ENCODE measurements at places on chromosomes 7 and 10.

DNA sequence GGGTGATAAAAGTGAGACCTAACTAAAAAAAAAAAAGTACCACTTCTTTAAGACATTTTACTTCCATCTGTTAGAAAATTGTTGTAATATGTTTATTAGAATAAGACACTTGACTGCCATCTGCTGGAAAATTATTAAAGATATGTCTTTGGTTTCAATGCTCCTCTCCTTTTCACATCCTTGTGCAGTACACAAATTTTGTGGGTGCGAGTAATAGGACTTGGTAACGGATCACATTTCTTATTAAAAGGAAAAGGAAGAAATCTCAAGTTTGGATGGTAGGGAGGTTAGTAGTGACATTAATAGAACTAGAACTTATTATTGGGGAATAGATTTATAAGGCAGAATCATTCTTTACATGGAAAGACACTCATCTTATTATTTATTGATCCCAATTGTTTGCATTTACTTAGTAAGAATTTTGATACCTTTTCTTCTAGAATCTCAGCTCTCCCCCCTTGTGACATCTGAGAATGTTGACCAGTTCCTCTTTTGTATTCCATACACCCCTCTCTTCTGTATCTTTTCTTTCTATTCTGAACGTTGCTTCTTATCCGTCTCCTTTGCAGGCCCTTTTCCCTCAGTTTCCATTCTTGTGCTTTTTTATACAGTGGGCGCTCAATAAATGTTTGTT lies 43.0 kb upstream of the RPA3 start:
- DNase-seq = peak; percentile 54

DNA sequence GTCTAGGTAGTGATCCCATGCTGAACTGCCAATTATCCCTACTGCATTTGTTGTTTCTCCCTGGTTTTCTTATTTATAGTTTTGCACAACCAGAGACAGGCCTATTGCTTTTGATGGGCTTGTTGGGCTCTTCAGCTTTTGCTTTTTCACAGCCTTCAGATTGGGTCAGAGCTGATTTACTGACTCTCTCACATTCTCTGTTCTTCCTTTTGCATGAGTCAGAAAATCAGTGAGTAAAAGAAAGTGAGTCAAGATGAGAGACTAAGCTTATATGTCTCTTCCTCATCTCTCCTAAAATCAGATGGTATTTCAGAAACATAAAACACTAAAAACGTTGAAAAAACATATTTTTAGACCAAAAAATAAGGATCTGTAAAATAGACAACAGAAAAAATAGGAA lies 1135.4 kb downstream of the XPNPEP1 start:
- DNase-seq = no peak

DNA sequence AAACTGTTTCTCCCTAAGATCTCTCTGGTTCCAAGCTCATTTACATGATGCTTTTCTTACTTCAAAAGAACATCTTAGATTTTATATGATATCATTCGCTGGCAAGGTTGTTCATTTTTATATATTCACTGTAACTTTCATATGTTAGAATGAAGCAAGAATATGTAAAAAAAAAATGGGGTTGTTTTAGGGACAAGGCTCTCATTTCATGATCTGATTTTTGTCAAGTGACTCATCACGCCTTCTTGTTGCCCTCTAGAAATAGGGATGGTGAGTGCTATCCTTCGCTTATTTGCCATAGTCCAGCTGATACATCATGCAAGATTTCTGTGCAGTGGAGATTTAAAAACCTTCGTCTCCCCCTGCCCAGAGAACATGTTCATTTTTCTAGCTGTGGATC lies 14.0 kb upstream of the CELF2 start:
- no peak for DNase-seq

GRCh38 chr10:97633921-97634320 lies 621 bp upstream of the MORN4 start:
- DNase-seq = no peak

GRCh38 chr10:121687095-121687813 lies 89.0 kb upstream of the FGFR2 start:
- DNase-seq = no peak

DNA sequence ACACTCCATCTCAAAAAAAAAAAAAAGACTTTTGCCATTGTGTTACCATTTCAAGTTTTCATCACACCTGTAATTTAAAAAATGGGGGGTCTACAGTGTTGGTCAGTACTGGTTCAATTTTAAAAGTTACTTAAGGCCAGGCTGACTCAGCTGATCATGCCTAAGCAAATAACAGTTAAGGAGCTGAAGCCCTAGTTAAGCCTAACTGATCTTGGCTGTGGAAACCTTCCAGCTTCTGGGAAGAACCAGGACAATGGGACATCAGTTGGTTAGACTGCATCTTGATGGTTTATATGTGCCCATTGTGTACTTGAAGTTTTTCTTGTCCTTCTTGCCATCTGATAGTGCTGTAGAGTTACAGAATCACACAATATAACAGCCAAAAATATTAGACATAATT lies 26.7 kb downstream of the VCL start:
- no peak for DNase-seq

GRCh38 chr10:97356318-97356914 lies 21.9 kb upstream of the FRAT2 start:
- DNase-seq = no peak

- no peak for DNase-seq
These were observed 139.0 kb downstream of the TPST1 start for GRCh38 chr7:66344166-66344565.

DNA sequence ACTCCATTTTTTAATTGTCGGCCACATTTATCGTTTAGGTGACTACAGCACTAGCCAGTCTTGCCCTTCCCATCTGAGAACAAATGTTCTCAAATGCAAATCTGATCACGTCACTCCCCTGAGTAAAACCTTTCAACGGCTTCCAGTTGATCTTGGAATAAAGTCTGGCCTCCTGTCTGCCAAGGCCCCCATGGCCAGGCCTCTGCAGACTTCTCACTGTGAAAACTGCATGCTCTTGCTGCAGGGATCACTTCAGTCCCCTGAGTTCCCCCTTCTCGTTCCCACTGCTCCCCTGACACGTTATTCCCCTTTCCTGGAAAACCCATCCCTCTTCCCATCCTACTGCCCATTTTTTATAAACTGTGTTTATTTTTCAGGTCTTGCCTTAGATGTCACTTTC lies 124.1 kb upstream of the NEBL start:
- DNase-seq = no peak

- DNase-seq = no peak
These were observed 42.4 kb downstream of the TNS3 start for GRCh38 chr7:47539398-47540052.

DNA sequence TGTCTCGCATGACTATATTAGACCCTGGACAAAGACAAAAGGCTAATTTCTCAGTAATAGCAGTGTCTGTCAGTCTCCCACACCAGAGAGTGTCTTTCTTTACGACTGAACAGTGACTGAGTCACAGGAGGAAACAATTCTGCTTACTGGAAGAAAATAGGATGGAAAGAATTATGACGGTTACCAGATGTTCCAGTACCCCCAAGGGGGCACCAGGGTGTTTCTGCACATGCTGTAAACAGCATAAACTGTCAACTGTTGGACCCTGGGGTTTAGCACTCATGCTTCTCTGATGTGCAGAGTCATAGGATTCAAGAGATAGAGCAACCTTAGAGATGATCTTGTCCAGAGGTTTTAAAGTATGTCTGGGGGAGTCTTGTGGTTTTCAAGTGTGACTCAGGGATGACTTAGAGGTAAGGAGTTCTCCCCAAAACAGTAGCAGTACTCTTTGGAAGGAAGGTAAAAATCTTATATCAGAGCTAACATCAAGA lies 291.7 kb downstream of the THSD7A start:
- DNase-seq = peak; percentile 77

- DNase-seq = no peak
These were observed 19.2 kb upstream of the DRGX start for GRCh38 chr10:49415109-49415508.

DNA sequence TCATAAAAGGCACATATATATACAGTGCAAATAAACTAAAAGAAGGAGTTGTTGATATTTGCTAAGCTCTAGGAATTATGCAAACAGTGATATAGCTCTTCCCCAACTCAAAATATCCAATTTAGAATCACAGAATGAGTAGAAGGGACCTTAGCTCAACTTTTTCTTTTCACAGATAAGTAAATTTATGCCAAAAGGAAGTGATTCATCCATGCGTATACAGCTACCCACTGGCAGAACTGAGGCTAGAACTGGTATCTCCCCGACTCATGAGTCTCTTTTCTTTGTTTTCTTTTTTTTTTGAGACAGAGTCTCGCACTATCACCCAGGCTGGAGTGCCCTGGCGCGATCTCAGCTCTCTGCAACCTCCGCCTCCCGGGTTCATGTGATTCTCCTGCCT lies 54.2 kb upstream of the SVIL start:
- DNase-seq = no peak

GRCh38 chr7:158586499-158587161 lies 993 bp downstream of the PTPRN2 start:
- no peak for DNase-seq

DNA sequence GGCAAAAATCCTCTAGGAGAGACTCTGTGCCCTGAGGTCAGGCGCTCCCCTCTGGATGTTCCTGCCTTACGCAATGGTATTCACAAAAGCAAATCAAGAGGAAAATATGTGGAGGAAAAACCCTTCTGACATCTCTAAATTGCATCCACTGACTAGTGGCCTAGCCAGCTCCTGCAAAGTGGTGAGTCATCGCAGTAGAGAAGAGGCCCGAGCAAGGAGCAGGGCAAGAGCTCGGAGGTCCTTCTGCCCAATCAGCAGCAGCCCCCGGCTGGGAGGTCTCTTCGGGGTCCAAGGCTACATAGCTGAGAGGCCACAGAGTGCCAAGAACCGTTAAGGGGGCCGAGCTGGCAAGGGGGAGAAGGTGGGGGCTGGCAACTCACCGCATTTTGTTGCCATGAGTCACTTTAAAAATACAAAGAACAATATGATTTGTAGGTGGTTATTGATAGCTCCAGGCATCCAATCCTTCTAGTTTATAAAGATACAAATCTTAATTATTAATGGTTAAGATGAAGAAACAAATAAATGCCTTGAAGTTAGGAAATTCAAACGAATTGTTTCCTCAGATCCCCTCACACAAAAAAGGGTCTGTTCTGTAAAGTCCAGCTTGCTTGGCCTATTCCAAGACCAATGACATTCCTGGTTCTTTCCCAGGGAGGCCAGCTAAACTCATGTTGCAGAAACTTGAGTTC lies 161.6 kb downstream of the PKD1L1 start:
- DNase-seq = peak; percentile 85

DNA sequence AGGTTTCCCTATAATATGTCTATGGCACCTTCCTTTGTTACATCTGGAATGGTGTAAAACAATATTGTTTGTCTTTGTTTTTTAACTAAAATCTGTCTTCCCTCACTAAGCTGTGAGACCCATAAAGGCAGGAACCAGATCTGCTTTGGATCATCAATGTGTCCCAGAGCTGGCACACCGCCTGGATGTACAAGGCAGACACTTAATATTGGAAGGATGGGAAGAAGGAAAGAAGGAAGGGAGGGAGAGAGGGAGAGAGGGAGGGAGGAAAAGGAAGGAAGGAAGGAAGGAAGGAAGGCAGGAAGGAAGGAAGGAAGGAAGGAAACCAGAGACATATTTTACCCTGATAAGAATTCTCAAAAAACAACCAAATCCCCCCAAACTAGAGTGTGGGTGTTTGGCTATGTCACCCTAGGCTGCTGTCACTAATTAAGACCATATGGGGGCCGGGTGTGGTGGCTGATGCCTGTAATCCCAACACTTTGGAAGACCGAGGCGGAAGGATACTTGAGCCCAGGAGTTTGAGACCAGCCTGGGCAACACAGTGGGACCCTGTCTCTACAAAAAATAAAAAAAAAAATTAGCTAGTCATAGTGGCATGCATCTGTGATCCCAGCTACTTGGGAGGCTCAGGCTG lies 59.6 kb downstream of the SH3PXD2A start:
- DNase-seq = no peak

GRCh38 chr7:98862716-98863420 lies 6.9 kb downstream of the TMEM130 start:
- DNase-seq = no peak

DNA sequence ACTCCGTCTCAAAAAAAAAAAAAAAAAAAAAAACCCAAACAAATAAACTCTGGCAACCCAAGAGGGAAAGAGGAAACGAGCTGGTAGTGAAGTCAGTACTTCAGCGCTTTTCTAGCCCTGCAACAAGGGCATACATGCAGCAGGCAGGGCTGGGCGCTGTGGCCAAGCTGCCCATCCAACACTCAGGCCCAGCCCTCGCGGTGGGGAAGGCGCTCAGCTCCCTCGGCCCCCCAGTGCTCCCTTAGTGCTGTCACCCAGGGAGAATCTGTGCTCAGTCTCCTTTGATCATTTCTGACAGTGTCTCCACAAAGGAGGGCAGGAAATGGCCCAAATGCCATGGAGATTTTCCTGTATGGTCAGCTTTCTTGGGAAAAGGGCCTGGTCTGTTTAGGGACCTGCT lies 97.2 kb downstream of the SMURF1 start:
- no peak for DNase-seq

DNA sequence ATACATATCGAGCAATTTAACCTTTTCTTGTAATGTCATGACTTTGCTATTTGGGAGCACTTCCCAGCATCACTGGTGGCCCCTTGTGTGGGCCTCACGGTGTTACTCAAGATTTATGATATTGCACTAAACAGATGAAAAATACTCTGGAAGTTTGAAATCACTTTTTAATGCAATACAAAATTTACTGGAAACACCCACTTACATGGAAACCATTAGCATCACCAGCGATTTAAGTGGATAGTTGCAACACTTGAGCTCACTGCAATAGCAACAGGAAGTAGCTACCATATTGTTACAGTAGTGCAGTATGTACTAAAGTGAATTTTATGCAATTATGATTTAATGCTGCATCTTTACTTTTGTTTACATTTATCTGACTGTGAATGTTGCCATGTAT lies 184.4 kb downstream of the MDFIC start:
- no peak for DNase-seq

DNA sequence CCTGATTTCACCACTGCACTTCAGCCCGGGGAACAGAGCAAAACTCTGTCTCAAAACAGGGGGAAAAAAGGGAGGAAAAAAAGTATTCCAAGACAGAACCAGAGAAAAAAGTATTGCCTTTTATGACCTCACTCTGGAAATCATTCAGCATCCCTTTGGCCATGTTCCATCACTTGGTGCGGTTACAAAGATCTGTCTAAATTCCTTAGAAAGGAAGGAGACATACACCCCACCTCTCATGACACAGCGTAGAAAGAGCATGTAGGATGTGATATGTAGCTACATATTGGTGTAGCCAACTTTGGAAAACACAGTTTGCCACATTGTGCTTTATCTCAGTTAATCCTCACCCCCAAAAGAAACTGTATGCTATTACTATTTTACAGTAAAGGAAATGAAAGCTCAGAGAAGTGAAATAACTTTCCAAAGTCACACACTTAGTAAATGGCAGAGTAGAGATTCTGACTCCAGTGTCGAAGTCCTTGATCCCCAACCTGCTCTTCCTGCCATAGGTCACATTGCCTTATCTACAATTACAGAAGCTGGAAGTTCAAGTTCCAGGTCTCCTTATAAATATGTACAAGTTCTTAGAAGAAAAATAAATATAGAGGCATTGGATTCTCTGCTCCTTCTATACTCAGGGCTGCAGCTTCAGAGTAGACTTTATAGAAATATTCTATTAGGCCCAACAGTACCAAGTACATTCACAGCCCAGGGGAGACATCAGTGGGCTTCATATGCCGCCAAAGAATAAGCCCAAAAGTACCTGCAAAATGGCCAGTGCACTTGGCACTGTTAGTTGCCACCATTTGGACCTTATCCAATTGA lies 91.6 kb upstream of the KMT2E start:
- DNase-seq = peak; percentile 29

- no peak for DNase-seq
These were observed 3.7 kb upstream of the CAV1 start for GRCh38 chr7:116521046-116521664.
